RPMI7951 (cell line): ENCODE measurements at places on chromosomes 3 and 15. TPM values are rescaled to one million over a fixed set of nuclear protein-coding genes. Genes with fewer than 3 reads are reported as not detected.

GRCh38 chr3:138803006-138803653 is 31.6 kb downstream of the PIK3CB start:
- no peak for DNase-seq

- peak; percentile 17 for DNase-seq
Measured at GRCh38 chr3:131277836-131278497, 103.6 kb upstream of the NUDT16 start.

GRCh38 chr3:66037330-66037985 is 1.3 kb downstream of the MAGI1 start:
- no peak for DNase-seq

GRCh38 chr3:72766866-72767265 is 81.4 kb downstream of the SHQ1 start:
- no peak for DNase-seq

DNA sequence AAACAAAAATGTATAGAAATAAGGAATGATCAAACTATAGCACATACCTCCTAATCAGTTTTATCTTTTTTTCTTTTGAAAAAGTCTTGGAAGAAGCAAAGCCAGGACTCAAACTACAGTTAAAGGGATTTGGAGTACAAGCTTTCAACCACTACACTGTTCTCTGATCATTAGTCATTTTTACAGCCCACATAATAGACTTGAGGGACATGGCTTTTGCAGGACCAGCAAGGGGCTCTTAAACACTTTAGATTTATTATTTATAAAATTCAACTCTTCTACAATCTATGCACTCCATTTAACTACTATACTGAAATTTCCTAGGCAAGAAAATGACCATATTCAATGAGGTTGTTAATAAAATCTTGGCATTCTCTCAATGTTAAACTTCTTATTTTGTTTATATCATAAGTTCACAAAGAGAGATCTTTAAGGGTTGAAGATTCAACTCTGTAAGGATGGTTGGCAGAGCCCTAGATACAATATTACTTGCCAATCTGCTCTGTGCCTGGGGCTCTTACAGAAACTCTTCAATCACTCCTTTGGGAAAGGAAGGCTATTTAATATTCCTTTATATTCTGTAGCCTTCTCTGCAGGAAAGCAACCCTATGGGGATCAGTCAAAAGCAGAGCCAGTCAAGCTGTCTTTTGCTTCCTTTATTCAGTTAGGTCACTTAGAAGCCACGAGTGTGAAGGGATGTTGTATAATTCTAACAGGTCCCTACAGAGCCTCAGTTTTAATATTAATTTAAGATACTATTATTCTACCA is 557.7 kb upstream of the SGO1 start:
- no peak for DNase-seq

Gene LRRC31
- not detected in 2 replicates for total RNA-seq

Gene UMPS
- 28.3 and 35.9 TPM in 2 replicates for total RNA-seq
